Mesothelial cell of epicardium (in vitro differentiated cells): ENCODE measurements at places on chromosomes 7 and 10.

DNA sequence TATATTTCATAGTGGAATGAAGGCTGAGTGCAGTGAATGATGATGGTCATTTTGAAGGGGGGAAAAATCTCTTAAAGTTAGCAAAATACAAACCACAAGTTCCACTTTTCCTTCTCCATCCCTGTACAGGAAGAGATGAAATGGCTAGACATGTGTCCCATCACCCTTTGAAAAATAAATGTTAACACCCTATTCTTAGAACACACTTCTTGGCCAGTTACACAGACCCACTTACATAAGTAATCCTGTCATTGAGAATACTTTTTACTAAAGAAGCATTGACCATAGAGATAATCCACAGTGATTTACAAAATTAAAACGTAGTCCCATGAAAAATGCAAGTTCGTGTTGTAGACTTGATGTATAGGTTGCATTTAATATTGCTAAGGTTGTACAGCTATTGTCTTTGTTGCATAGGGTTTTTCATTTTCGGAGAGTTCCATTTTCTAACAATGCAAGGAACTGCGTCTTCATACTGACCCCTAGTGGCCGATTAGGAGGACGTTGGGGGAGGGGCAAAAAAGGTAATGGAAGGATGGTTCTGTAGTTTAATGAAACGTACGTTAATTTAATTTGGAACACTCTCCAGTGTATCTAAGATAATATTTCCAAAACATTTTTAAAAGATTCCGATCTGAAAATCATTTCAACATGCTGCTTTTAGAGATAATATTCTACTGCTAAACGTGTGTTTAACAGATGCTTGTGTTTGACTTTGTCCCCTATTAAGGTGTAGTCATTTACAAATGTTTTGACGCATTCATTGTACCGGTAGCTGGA is 60.9 kb downstream of the ARMC3 start:
- DNase-seq, result peak; percentile 66

- DNase-seq, result no peak
These were observed 47.9 kb upstream of the FOXK1 start for GRCh38 chr7:4634166-4634565.

DNA sequence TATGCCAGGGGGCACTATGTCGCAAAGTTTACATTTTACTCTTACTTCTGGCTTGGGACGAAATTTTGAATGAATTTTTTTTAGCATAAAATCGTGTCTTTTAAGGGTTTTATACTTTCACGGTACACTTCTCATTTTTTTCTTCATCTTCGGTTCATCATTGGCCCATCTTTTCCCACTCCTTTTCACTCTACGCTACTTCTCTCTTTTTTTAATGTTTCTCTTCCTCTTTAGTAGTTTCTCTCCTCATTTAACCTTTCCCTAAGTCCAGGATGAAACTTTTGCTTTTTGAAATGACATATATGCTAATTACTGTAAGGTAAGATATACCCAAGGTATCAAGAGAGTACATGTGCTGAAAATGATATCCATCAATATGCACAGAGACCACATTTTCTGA is 39.5 kb downstream of the C7orf33 start:
- DNase-seq, result no peak

DNA sequence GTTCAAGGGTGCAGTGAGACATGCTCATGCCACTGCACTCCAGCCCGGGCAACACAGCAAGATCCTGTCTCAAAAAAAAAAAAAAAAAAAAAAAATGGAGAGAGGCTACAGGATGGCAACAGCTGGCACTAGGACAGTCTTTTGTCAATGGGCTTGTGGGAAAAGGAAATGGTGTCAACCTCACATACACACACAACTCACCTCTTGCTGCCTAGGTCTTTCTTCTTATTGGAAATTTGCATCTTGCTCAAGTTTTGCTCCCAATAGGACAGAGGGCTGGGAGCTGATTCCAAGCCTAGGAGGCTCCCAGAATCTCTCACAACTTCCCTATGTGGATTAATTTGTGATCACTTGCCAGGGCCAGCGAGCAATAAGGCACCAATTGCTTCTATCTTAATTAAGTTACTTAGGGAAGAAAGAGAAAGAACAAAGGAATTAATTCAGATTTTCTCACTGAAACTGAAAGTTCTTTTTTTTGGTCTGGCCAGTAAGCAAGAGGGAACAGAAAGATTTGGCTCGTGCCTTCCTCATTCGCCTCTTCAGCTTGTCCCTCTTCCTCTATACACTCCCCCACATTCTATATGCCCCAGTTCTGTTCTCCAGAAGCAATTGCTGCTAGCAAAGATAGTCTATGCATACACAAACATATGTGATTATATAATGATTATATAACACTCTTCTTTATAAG is 33.8 kb downstream of the MAP3K8 start:
- DNase-seq, result no peak

GRCh38 chr10:114215033-114215432 is 24.0 kb upstream of the VWA2 start:
- no peak for DNase-seq

DNA sequence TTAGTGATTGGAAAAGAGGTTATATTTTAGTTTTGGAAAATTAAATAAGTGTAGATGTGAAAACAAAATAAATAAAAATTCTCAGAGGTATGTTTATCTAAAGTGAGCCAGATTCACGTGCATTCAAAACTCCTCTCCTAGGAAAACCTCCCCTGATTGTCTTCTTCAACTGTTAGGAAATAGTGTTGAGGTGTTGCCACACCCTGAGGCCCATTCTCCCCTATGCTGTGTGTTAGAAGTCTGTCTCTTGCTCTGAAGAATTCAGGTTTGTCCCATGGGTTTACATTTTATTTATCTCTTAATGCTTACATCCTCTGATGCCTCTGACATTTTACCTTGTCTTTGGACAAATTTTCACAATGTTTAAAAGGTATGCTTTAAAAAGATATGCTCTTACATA is 40.3 kb downstream of the PTPRE start:
- no peak for DNase-seq

- no peak for DNase-seq
These were observed 99.1 kb downstream of the BMPR1A start for GRCh38 chr10:86855513-86855912.

DNA sequence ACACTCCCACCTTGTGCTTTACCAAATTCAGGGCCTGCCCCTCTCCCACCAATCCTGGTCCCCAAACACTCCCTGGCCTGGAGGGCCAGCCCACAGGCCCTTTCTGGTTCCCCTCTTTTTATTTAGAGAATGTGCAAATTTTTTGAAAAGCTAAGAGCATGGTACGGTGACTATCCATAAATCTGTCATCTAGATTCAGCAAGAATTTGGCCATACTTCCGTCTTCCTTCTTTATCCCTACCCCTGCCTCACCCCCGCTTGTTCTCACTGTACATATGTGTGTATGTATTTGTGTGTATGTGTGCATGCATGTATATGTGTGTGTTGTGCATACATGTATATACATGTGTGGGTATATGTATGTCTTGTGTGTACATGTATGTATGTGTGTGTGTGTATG is 8.1 kb upstream of the TBRG4 start:
- no peak for DNase-seq
